ENCODE measurements at places on chromosomes 1 and 21.
A peak's percentile ranks its signal among the peaks of the same experiment; 100 is the strongest.

DNA sequence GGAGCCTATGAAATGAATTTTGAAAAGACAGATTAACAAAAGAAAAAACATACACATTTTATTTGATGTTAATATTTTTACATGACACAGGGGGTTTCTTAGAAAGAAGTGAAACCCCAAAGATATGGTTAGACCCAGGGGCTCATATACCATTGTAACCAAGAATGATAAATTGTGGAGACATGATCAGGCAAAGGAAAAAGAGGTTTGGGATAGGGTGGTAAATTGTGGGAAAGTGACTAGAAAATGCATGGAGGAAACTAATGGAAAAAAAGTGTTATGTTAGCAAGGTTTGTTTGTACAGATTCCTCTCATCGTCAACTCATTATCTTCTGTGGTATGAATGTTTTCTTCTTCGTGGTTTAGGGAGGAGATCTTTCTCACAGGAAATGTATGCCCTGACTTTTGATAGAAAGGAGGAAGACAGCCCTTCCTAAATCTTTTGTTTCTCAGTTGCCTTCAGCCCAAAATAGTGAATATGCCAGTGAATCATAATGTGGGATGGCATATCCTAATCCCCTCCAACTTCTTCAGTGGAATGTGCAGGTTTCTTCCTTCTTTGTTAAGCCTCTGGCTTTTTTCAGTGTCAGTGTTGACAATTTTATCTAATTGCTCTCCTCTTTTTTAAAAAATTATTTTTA is 140.4 kb upstream of the UBE2U start:
- peak; percentile 49 for DNase-seq

DNA sequence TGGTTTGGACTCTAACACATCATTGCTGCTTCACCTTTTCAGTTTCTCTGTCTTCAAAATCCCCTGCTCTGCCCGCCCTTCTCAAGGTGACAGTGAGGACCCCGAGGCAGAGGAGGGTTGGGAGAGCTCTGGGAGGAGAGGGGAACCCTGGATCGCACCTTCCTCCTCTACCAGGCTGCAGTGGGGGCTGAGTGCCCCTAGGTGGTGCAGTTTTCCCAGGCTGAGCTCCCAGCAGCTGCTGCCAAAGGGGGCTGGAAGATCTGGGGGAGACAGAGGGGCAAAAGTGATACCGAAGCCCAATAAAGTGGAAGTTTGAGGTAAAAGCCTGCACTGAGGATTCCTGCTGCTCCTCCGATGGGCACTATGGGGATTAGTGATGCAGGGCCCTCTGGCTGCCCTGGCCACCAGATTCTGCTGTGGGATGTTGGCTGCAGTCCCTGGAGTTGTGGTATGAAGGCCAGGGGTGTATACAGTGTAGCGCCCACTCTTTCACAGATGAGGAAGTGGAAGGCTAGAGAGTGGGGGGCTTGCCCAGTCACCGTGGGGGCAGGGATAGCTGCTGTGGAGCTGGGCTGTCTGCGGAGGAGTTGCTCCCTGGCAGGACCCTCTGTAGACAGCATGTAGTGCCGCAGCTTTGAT is 40.7 kb upstream of the SCMH1 start:
- DNase-seq = peak; percentile 15

GRCh38 chr1:206921772-206922265 is at the start of gene FCMR:
Gene FCMR, minus strand, starts transcription at chr1:206921941. Its CDS starts 87 bp downstream, at chr1:206921854.
- no peak for DNase-seq

- no peak for DNase-seq
These were observed 635.9 kb downstream of the SMYD3 start for GRCh38 chr1:245871191-245871590.

DNA sequence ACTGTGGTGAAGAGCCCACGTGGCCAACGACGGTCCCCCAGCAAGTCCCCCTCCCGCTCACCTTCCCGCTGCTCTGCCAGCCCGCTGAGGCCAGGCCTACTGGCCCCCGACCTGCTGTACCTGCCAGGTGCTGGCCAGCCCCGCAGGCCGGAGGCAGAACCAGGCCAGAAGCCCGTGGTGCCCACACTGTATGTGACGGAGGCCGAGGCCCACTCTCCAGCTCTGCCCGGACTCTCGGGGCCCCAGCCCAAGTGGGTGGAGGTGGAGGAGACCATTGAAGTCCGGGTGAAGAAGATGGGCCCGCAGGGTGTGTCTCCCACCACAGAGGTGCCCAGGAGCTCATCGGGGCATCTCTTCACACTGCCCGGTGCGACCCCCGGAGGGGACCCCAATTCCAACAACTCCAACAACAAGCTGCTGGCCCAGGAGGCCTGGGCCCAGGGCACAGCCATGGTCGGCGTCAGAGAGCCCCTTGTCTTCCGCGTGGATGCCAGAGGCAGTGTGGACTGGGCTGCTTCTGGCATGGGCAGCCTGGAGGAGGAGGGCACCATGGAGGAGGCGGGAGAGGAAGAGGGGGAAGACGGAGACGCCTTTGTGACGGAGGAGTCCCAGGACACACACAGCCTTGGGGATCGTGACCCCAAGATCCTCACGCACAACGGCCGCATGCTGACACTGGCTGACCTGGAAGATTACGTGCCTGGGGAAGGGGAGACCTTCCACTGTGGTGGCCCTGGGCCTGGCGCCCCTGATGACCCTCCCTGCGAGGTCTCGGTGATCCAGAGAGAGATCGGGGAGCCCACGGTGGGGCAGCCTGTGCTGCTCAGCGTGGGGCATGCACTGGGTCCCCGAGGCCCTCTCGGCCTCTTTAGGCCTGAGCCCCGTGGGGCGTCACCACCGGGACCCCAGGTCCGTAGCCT is 46.8 kb downstream of the TRIM11 start:
- DNase-seq = no peak

GRCh38 chr1:205936311-205936710 is 6.9 kb downstream of the SLC26A9 start:
- no peak for DNase-seq

DNA sequence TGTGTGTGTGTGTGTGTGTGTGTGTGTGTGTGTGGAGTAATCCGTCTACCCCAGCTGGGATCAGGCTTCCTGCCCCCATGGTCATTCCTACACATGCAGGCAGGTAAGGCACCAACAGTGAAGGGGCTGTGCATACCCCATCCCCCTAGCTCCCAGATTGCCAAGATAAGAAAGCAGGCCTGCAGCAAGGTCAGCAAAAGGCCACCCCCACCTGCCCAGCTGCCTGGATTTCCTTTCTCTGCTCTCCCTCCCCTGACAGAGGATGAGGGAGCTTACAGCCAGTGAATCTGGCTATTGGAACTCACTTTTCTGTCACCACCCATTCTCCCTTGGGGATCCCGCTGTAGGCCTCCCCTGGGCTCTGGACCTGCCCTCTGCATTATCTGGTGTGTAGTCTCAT is 7.9 kb downstream of the ALX3 start:
- no peak for DNase-seq

DNA sequence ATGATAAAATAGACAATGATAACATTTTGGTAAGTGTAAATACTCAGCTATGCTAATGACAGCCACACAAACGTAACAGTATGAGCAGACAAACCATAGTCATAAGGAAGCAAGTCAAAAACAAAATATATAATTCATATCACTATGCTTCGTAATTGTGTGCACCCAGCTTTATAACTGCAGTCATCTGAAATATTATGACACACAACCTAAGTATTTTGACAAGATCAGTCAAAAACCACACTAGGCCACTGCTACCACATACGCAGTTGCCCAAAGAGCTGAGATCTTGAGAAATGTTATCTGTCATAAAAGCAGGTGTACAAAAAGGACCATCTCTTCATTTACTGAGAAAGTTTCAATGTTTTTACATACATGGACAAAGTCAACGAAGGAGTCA is 26.0 kb downstream of the RNASEL start:
- no peak for DNase-seq

GRCh38 chr1:237879195-237879594 is 11.5 kb downstream of the ZP4 start:
- DNase-seq = peak; percentile 70

DNA sequence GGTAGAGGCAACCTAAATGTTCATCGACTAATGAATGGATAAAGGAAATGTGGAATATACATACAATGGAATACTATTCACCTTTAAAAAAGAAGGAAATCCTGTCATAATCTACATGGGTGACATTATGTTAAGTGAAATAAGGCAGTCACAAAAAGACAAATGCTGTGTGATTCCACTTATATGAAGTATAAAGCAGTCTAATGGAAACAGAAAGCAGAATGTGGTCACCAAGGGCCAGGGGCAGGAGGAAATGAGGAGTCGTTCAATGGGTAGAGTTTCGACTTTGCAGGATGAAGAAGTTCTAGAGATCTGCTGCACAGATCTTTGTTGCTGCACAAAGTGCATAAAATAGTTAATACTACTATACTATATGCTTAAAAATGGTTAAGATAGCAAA is 7.8 kb downstream of the DIPK1A start:
- no peak for DNase-seq

GRCh38 chr1:80225510-80225909 is 1219.0 kb upstream of the ADGRL4 start:
- DNase-seq = peak; percentile 18

- DNase-seq = no peak
These were observed 11.5 kb downstream of the ARHGEF10L start for GRCh38 chr1:17550729-17551584.

DNA sequence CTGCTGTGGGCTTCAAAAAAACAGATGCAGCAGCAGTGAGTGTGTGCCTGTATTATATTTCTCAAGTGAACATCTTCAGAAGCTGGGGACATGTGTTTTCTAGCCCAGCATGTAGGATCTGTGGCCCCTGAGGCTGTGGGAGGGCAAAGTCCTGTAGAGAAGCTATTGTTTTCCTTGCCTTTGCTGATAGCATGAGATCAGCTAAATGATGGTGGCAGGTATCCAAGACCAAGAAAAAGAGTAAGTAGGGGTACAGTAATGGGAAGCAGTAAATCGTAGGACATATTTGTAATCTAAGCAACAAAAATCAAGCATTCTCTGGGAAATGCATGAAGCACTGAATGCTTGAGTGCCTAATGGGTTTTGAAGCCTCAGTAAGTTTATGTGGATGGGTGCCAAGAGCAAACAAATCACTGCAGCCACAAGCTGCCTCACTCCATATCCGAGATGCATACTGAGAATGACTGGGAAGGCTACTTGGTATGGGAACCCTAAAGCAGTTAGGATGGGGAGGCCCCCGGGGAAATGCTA is 98.3 kb downstream of the CD58 start:
- peak; percentile 26 for DNase-seq
